Activated CD4-positive, alpha-beta T cell treated with anti-CD3 and anti-CD28 coated beads, Interleukin-2, amount 50 U/mL, for 1 hour (primary cell): ENCODE measurements at places on chromosomes 1 and 21.

GRCh38 chr1:209999005-209999404 is 61.0 kb downstream of the SYT14 start:
- DNase-seq, result no peak

GRCh38 chr1:7539769-7540175 is 231.3 kb upstream of the VAMP3 start:
- DNase-seq, result no peak

- no peak for DNase-seq
Observed at GRCh38 chr1:228032041-228032440, 25.2 kb downstream of the WNT3A start.

GRCh38 chr1:38431535-38432376 is 385.2 kb upstream of the POU3F1 start:
- no peak for DNase-seq

DNA sequence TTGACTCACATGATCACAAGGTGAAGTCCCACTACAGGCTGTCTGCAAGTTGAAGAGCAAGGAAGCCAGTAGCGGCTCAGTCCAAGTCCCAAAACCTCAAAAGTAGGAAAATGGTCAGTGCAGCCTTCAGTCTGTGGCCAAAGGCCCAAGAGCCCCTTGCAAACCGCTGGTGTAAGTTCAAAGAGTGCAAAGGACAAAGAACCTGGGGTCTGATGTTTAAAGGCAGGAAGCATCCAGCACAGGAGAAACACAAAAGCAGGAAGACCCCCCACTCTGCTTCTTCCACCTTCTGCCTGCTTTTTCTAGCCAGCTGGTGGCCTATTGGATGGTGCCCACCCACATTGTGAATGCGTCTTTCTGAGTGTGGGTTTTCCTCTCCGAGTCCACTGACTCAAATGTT is 2222.6 kb downstream of the MRPL39 start:
- DNase-seq, result no peak

- no peak for DNase-seq
Observed at GRCh38 chr1:2973601-2974593, 47.4 kb upstream of the ACTRT2 start.

- DNase-seq, result no peak
Observed at GRCh38 chr1:198837278-198838021, 198.6 kb downstream of the PTPRC start.

GRCh38 chr1:231395076-231395997 is 26.8 kb downstream of the EGLN1 start:
- no peak for DNase-seq

DNA sequence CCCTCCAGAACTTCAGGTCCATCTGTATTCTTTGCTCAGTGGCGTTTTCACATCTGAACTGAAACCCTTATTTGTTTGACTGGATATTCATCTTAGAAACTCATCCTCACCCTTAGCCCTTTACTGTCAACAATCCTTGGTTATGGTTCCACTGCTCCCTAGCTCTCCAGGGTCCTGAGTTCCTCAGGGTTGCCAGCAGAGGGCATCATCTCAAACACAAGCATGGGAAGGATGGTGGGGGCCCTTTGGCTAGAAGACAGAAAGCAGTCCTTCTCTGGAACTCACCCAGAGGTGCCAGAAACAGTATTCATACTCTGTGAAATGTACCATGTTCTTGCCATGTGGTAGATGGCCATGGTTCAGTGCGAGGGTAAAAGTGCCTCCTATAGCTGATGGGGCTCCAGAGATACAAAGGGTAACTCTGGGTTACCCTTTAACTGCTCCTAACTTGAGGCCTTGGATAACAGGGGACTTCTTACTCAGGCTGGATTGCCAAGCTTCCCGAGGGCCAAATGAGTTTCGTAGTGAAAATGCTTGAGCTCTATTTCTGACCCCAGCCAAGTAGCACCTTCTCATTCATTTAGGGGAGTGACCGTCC is 11.3 kb downstream of the NCSTN start:
- DNase-seq, result no peak

- DNase-seq, result no peak
Observed at GRCh38 chr1:21260405-21261125, 29.7 kb downstream of the ECE1 start.
